ENCODE measurements at places on chromosomes 4 and X.

- no peak for DNase-seq
Measured at GRCh38 chrX:68915778-68916177, 87.0 kb downstream of the EFNB1 start.

DNA sequence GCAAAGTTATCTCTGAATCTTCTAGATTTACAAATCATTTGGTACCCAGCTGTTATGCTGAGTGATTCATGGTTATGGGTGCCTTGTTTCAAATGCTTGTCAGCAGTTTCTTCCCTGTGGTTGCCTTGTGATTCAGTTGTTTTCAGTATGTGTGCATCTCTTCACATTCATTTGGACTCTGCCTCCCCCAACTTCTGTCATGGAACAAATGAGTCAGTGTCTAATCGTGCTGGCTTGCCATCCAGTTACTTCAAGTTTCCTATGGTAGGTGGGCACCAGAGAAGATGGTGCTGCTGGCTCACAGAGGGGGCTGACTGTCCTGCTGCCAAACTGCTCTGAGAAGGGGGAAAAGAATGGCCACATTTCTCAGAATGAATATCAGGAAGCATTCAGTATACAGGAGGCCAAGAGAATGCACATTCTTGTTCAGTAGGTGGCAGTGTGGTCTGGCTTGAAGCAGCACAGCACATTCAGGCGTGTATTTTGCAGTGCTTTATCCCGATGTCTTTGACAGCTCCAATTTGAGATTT is 260.9 kb downstream of the GLUD2 start:
- DNase-seq: no peak

DNA sequence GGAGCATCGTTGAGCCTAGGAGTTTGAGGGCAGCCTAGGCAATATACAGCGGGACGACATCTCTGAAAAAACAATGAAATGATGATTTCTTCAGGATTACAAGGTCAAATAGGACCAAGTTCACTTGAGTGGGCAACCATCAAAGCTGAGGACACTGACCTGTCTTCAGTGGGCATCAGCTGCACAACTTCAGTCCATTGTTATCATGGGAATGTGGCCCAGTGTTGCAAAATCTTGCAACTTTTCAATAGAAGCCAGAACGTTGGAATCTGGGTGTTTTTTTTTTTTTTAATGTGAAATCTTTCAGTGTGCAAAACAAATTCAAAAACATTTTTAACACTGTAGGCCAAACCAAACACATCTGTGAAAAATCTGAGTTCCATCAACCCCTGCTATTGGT is 155.4 kb upstream of the PLAC1 start:
- no peak for DNase-seq

DNA sequence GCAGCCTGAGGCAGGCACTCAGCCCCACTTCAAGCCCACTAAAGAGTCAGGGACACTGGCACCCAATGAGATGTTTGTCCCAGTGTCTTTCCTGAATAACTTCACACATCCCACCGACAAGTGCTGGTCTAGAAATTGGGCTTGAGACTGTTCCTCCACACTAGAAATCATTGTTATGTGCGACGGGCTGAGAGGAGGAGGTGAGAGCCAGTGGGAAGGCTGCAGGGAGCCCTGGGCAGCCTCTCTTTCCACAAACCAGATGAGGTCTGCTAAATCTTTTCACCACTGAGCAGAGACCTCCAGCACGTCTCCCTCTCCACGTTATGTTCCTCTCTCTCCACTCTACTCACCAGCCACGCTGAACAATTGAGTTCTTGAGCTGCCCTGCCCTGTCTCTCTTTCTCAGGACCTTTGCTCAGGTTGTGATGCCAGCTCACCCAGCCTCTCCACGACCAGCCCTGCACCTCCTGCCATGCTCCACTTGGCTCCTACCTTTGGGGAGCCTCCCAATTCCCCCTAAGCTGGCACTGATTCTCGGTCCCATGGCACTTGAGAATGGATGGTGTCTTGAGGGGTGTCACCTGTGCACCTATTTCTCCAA is 8.4 kb downstream of the SCD5 start:
- DNase-seq: no peak

GRCh38 chr4:106614441-106614840 is 245.9 kb upstream of the GIMD1 start:
- DNase-seq: no peak

DNA sequence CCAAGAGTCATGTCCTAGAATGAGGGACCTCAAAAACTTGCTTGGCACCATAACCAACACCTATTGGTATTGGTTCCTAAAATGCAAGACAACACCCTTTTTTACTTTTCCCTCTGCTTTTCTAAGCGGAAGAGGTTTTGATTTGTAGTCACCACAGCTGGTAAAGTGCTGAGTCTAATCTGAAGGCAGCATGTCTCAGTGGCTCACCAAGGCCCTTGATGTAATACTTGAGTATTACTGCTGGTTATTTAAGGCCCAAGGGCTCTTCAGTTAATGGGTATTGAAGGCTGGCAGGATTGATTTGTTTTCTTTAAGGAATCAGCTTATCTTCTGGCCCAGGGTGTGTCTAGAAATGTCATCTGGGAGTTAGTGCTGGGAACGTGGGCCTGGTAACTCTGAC is 735.1 kb downstream of the GLUD2 start:
- DNase-seq: no peak

DNA sequence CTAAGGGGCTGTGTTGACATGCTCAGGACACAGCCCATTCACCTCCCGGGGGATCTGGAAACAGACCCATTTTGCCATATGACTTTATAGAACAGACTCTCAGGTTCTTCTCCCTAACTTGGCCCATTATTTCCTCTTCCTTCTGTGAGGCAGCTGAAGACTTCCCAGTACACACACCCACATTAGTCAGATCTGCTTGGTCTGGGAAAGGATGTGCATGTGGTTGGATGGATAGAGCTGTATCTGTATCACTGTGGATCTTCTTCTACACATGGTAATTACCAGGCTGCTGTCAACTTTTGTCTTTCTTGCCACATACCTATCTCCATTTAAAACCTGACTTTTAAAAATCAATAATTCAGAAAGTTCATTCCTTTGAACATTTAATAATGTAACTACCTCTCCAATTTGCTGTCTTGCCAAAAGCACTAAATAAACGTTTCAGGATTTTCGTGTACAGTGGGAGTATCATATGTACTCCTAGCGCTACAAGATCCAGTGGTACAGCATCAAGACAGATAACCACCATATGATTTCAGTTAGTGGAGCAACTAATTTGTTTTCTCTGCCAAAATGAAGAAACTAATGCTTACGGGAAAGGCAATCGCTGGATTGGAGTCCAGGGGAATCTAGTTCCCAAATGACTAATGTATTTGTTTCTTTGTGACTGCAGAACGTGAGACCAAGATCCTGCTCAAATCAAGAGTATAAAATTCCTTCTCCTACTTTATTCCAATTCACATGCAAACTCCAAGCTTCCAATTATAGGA is 134.1 kb upstream of the MAP3K15 start:
- DNase-seq: no peak

- DNase-seq: no peak
Measured at GRCh38 chr4:142427456-142427855, 418.6 kb downstream of the INPP4B start.

GRCh38 chr4:101910786-101911373 is 120.3 kb downstream of the BANK1 start:
- no peak for DNase-seq
